ENCODE measurements at places on chromosomes 5 and 9.

DNA sequence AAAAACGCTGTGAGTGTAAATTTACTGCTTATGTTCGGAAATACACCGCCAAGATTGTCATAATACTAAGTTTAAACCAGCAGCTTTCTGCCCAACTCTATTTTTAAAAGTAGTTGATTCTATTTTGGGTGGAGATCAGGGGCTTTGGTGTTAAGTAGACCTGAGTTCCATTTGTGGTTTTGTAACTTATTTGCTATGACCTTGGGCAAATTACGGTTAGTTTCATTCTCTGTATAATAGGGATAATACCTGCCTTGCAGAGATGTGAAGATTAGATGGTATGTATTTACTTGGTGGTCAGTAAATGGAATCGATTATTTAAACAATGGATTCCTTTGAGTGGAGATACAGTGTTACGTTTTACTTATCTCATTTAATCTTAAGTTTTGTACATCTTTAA lies 1.6 kb downstream of the RAD23B start:
- DNase-seq, result no peak

- no peak for DNase-seq
Observed at GRCh38 chr9:133160742-133161546, 2.8 kb downstream of the GBGT1 start.

DNA sequence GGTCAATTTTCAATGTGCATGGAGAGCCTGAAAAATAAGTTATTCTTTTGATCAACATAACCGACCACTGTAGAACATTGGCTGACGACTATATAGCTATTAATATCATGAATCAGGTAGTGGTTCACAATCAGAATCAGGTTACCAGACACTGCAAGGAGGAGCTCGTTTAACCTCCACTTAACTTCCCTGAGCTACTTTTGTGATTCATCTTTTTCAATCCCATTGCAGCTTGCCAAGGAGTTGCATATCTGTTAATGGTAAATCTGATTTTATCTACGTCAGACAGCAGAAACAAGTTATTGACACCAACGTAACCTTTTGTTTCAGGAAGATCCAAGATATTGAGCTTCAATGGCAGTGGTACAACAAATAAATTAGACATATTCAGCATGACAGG lies 2263.8 kb upstream of the ACO1 start:
- no peak for DNase-seq

- DNase-seq, result no peak
Observed at GRCh38 chr9:133246562-133246961, 28.4 kb downstream of the ABO start.

GRCh38 chr5:147530530-147531389 lies 20.9 kb upstream of the DPYSL3 start:
- DNase-seq, result no peak

- no peak for DNase-seq
Observed at GRCh38 chr5:169139480-169140050, 161.4 kb downstream of the SLIT3 start.

GRCh38 chr5:55636683-55637082 lies 75.4 kb downstream of the SLC38A9 start:
- DNase-seq, result no peak

DNA sequence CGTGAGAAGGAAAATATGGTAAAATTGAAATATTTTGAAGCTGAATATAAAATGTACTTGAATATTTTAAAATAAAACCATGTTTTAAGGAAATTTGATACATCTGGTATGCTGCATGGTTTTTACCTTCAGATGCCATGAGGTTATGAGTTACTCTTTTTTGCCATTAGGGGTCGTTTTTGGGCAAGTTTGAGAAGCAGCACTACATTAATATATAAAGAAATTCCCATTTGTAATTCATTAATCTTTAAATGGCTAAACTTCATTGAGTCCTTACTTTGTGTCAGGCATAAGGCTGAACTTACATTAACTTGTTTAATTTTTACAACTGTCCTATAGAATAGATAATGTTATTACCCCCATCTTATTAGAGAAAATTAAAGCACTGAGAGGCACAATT lies 152.3 kb downstream of the KDM4C start:
- DNase-seq, result no peak

- DNase-seq, result no peak
Observed at GRCh38 chr5:86613455-86613854, 4.3 kb upstream of the COX7C start.

GRCh38 chr9:125472926-125473701 lies 211.5 kb downstream of the GAPVD1 start:
- no peak for DNase-seq

DNA sequence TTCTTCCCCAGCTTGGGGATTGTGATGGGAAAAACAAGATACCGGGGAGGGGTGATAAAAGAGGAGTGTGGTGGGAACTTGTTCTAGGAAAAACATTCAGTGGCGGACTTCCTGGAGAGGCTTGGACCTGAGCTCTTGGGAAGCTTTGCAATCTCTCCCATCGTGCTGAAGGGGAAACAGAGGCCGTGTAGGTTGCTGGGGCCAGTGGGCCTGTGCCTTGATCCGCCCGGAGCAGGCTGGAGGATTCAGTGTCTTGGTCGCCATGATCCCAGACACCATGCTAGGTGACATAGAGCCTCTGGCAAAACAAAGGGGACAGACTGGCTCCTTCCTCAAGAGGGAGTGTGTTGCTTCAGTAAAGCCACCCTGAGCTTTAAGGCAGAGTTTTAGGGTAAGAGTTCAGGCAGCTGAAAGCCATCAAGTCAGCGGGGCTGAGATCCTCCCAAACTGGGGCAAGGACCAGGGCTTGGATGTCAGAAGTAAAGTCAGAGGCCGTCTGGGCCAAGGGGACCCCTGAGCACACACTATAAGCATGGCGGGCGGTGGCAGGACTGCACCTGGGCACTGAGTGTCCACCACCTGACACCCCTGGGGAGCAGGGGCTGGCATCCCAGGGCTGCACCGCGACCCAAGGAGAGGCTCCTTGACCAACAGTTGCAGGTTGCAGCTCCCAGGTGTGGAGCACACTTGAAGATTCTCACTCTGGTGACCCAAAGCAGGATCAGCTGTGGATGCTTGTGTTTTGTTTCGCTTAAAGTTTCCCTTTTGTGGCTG lies 44.7 kb downstream of the TRIP13 start:
- DNase-seq, result no peak

DNA sequence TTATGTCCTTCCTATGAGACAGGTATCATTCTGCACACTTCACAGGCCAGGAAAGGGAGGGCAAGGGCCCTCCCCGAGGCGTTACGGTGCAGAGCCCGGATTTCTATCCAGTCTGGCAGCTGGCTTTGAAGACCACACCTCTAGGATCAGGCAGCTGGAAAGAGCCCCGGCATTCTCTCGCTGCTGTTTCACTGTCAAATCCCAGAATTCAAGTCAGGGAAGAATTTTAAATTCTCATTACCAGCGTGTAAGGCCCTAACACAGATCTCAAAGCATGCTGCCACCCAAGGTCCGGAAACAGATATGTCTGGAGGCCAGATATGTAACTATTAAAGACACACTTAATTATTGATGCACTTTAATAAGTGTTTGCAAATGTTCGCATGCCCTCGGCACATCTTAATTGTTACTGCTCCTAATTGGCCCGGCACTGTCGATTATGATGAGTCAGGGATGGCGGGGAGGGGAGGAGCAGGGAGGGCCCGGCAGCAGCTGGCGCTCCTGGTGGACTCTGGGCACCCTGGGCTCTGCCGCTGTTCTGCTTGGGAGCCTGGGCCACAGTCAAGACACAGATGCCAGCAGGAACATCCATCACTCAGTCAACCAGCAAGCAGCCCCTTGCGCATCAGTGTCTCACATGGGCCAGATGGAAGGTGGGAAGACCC lies 76.3 kb upstream of the BARHL1 start:
- DNase-seq, result no peak

- DNase-seq, result no peak
Observed at GRCh38 chr5:126107381-126107780, 315.8 kb upstream of the GRAMD2B start.

DNA sequence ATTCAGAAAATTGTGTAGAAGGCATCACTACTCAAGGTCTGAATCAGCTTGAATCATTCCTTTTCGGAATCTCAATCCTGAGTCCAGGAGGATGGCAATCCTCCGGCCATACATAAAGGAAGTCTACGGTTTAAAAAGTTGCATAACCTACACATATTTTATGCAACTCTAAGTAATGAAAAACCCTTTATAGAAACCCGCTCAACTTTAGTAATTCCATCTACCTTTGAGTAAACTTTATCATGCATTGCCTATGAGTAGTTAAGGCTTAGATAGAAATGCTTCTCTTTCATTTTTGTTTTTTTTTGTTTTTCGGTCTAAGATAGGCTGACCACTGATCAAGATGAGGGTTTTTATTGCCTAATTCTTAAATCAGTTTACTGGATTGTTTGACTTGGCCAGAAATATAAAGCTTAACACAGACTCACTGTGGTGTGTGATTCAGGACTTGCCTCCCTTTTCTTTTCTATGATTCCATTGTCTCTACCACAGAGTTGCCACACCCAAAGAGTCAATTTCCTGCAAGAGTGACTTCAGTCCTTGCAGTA lies 85.0 kb downstream of the LURAP1L start:
- DNase-seq, result no peak

DNA sequence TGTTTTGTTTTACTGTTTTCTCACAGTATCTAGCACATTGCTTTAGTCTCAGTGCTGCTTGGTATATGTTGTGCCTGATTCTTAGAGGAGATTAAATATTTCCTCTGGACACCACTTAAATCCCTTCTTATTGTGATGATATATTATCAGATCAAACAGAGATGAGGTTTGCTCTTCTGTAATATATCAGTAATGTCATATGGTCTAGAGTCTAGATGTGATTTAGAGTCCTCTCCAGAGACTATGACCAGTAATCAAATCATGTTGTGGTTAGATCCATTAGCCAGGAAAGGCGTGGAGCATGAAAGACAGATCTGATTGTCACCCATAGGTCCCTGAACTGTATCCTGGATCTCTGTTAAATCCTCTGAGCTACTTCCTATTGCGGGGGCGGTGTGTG lies 24.4 kb downstream of the CAMK4 start:
- no peak for DNase-seq

- no peak for DNase-seq
Observed at GRCh38 chr9:127979015-127979332, 1.8 kb downstream of the EEIG1 start.

Measured in stimulated activated CD8-positive, alpha-beta memory T cell treated with anti-CD3 and anti-CD28 coated beads, Interleukin-4, amount 100 ng/mL, for 1 hour (primary cell).